ENCODE measurements at places on chromosomes 6 and 20.
A peak's percentile ranks its signal among the peaks of the same experiment; 100 is the strongest.

- no peak for DNase-seq
Observed at GRCh38 chr6:134035823-134036296, 16.6 kb downstream of the SLC2A12 start.

GRCh38 chr6:28589234-28589956, 63.7 kb downstream of the GPX5 start:
- peak; percentile 64 for DNase-seq

DNA sequence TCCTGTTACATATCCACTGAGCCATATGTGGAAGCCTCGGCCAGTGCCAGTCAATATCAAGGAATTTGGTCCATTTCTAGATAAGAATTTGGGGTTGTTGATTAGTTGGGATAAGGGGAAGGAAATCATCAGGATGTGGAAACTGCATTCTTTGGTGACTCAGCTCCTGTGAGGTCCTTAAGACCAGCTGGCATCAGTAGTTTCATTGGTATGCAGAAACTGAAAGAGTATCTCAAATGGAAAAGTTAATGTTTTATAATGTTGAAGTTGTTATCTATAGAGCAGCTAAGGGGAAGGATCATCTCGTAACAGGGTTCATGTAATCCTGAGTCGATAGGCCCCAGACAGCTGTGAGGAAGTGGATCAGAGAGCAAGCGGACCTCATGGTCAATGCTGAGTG, 87.9 kb upstream of the PRND start:
- no peak for DNase-seq

DNA sequence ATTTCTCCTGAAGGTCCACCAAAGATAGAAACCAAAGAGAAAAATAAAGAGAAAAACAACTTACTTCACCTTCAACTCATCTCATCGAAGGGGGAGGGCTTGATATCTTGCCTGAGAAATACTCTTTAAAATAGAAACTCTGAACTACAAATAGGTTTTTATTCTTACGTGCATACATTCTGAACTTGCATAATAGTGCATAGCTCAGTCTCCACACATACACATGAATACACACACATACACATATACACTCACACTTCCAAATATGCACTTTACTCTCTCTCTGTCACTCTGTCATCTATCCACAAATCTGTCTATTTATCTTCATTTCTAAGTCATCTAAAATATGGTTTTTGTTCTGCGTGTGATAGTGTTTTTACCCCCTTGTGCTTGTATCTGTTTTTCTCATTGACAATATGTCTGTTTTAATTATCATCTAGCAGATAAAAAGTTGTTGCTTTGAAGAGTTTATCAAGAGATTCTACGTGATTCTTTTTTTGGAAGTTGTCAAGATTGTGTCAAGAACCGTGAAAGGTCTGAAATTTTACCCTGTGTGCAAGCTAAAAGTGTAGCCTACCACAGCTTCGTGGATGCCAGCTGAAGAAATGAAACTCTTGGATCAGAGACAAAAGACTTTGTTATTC, 468.8 kb downstream of the EPM2A start:
- DNase-seq, result no peak

GRCh38 chr20:39822667-39823066, 860.5 kb downstream of the DHX35 start:
- DNase-seq, result no peak

DNA sequence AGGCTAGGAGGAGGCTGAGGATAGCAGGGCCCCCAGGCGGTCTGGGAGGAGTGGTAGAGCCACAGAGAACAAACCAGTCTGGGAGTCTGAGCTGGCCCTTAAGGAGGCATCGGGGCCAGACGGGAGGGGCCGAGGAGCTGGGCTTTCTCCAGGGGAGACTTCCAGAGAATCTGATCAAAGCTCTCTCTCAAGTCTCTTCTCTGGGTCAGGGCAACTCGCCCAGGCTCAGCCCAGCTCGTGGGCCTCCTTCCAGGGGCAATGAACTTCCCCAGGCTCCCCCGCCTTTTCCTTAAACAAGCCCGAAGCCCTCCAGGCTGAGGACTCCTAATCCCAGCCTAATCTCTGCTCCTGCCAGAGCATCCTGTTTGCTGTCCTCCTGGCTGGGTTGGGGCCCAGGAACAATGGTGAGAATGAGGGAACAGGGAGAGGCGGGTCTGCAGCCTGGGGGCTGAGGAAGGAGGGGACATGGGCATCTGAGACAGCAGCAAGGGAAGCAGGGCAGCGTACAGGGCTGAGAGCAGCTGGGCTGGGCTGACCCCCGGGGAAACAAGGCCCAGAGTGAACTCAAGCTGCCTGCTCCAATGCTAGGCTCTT, 173.6 kb downstream of the ANKRD60 start:
- peak; percentile 86 for DNase-seq

- no peak for DNase-seq
Observed at GRCh38 chr6:41224800-41225199, 3.3 kb upstream of the TREML4 start.

- DNase-seq, result no peak
Observed at GRCh38 chr6:158170656-158171081, 2.5 kb downstream of the GTF2H5 start.

GRCh38 chr6:81436990-81437389, 315.5 kb downstream of the TENT5A start:
- no peak for DNase-seq

- no peak for DNase-seq
Observed at GRCh38 chr6:36777801-36778200, 61.4 kb downstream of the CPNE5 start.

- no peak for DNase-seq
Observed at GRCh38 chr20:1177680-1178079, 7.1 kb downstream of the TMEM74B start.

DNA sequence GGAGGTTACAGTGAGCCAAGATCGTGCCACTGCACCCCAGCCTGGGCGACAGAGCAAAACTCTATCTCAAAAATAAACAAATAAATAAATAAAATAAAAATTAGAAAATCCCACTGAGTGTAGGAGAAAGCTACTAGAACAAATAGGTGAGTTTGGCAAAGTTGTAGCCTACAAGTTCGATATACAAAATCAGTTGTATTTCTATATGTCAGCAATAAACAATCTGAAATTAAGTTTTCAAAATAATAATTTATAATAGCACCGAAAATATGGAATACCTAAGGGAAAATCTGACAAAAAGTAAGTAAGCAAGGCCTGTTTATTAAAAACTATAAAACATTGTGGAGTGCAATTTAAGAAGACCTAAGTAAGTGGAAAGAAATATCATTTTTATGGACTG, 5.1 kb upstream of the DEFB118 start:
- DNase-seq, result no peak

DNA sequence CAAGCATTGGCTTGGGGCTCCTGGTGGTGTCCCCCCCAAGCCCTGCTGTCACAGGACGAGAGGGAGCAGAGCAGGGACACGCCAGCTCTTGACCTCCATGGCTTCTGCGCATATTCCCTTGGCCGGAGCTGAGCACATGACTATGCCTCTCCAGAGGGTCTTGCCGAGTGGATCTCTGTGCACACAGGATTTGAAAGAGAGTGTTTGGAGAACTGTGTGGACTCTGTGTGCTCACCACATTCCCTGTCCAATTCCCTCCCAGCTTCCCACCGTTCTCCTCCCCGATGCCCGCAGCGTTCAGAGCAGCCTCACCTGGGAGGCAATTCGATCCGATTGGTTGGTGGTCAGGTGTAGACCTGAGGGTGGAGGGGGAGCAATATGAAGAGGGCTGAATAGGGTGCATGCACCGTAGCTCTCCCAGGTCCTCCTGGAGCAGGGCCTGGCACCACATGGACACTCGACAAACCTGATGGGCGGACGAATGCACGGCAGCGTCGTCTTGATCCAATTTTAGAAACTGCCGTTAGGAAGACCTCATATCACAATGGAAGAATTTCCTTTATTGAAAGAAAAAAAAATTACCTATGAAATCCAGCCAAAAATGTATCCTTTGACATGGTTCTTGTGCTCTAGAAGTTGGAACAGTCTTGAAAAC, 287.8 kb downstream of the CDH4 start:
- no peak for DNase-seq

GRCh38 chr6:90811596-90812226, 224.8 kb upstream of the MAP3K7 start:
- no peak for DNase-seq

GRCh38 chr6:14977747-14978382, 268.0 kb upstream of the JARID2 start:
- no peak for DNase-seq

DNA sequence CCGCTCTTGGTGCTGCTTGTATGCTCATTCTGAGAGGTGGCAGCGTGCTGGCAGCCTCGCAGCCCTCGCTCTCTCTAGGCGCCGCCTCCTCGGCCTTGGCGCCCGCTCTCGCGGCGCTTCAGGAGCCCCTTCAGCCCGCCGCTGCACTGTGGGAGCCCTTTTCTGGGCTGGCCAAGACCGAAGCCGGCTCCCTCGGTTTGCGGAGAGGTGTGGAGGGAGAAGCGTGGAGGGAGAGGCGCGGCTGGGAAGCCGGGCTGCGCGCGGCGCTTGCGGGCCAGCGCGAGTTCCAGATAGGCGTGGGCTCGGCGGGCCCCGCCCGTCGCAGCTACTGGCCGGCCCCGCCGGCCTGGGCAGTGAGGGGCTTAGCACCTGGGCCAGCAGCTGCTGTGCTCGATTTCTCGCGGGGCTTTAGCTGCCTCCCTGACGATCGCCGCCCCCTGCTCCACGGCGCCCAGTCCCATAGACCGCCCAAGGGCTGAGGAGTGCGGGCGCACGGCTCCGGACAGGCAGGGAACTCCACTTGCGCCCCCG, 19.5 kb upstream of the FAM8A1 start:
- DNase-seq, result peak; percentile 27

GRCh38 chr6:38871741-38872568, 156.8 kb downstream of the DNAH8 start:
- no peak for DNase-seq

DNA sequence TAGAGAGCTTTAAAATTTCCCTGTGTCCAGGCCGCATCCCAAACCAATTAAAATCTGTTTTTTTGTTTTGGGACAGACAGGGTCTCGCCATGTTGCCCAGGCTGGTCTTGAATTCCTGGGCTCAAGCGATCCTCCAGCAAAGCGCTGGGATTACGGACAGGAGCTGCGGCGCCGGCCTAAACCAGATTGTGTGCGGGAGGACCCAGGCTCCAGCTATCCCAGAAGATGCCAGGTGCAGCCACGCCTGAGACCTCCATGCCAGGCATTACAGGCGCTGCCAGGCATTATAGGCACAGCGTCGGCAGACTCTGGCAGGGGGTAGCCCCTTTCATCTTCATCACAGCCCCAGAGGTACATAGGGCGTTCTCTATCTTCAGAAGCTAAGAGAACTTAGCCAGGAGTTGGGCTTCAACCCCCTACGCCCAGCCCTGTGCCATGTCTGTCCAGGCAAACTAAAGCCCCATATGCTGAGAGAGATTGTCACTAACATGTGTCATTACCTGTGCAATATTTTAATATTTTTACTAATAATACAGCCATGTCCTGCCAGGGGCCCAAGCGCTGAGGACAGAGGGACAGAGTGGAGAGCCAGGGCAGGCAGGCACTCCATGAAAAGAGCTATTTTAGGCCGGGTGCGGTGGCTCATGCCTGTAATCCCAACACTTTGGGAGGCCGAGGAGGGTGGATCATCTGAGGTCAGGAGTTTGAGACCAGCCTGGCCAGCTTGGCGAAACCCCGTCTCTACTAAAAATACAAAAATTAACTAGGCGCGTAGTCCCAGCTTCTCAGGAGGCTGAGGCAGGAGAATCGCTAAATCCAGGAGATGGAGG, 9.8 kb upstream of the GRM4 start:
- DNase-seq, result peak; percentile 3

GRCh38 chr6:139330826-139331500, 39.2 kb upstream of the TXLNB start:
- DNase-seq, result no peak

DNA sequence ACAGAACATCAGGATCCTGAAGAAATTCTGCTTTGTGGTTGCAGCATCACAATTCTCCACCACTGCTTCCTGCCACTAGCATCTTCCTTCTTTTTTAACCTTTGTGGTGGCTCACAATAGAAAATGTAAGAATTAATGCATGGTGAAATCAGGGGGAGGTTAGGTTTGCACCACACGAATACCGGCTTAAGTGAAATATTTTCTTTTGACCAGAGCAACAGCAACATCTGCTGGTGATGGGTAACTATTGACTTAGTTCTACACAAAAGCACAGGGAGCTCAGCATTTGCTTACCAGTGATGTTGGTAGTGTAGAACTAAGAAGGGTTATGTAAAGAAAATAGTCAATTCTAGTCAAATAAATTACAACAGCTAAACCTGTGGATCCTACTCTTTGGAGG, 280.5 kb downstream of the SYNE1 start:
- no peak for DNase-seq

DNA sequence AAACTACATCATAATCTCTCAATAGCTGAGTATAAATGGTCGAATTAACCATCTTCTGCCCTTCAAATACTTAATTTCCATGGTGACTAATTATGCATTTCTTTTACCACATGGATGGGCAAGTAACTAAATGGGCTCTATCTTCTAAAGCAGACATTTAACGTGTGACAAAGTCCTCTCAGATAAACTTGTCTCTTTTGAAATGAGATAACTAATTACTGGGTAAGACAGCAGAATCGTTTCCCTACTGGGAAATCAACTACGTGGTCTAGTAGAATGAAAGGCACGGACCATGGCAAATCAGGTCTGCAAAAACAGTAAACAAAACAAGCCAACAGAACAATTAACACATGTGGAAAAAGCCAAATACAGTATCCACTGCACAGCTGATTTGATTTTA, 137.7 kb downstream of the BACH2 start:
- DNase-seq, result no peak

DNA sequence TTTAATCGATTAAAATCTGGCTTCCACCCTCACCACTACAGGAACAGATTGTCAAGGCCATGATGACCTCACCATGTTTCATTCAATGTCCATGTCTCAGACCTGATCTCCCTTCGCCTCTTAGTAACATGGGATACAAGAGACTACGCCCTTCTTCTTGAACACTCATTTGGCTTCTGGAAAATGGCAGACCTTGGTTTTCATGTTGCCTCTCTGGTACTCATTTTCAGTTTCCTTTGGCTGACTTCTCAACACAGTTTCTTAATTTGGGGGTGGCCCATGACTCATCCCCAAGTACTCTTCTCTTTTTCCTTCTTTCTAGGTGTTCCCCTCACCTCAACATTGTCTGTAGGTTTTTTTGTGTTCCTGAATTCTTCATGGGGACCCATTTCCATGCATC, 22.7 kb downstream of the TMX4 start:
- DNase-seq, result no peak

GRCh38 chr6:41367700-41368099, 32.3 kb downstream of the NCR2 start:
- peak; percentile 35 for DNase-seq

All from uterus (tissue), 4 donors.